Hindlimb muscle (tissue), 1 donor: ENCODE measurements at places on chromosomes 16 and 17. TPM values are rescaled to one million over a fixed set of nuclear protein-coding genes. Genes with fewer than 3 reads are reported as not detected.

Gene SOST
- not detected for polyA plus RNA-seq

GRCh38 chr17:69810326-69810965 lies 264.6 kb upstream of the KCNJ16 start:
- no peak for DNase-seq

- DNase-seq: no peak
Observed at GRCh38 chr16:8846401-8846932, 22.3 kb downstream of the CARHSP1 start.

DNA sequence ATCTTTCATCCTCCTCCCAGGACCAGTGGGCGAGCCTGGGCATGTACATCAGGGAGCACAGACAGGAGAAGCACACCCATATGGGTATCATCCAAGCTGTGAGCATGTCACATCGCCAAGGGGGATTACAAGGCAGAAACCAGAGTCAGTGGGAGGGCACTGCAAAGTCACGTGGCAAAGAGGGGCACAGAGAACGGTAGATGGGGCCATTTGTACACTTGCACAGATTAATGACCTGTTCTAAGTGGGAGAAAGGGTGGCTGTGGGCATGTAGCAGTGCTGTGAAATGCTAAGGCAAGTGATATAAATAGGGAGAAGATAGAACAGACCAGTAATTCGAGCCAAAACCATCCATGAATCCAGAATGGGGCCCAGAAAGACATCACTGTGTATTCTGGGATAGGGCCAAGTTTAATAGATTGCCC lies 265.0 kb downstream of the CPPED1 start:
- DNase-seq: no peak

- DNase-seq: peak; percentile 75
Observed at GRCh38 chr17:77476931-77477805, 336.4 kb downstream of the SEC14L1 start.

- DNase-seq: no peak
Observed at GRCh38 chr17:61379457-61380216, 20.0 kb upstream of the TBX2 start.

- DNase-seq: no peak
Observed at GRCh38 chr17:74779501-74779900, 3.4 kb upstream of the NAT9 start.
